ENCODE measurements at places on chromosomes 3 and 15.

GRCh38 chr3:7504886-7505775 lies 644.2 kb downstream of the GRM7 start:
- DNase-seq = no peak

DNA sequence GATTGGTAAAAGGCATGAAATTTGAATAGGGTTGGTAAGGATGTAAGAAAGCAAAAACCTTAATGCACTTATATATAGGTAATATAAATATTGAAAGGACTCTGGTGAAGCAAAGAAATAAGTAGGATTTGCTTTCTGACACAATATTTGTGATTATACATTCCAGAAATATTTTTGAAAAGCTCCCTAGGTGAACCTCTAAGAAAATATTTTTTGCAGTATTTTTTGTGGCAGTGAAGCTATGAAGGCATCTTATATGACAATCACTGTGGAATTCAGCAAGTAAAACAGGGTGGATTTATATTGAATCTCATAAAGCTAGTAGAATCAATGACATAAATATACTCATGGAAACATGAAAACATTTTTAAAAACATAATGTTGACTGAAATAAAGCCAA lies 119.6 kb upstream of the EPHA3 start:
- DNase-seq = no peak

DNA sequence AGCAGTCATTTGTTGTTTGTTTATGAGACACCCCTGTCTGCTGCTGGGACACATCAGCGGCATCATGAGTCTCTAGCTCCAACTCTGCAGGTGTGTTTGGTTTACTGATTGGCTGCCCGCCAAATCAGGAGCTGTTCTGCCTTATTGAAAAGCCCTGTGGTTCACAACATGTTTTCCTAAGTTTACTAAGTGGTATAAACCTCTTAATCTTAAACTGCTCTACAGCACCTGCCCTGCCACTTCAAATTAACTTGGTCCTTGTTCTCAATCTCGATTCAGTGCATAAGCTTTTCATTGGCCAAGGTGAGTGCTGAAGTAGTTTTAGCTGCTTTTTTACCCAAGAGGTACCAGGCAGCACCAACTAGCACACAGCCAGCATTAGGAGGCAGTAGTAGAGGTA lies 77.8 kb upstream of the WDR72 start:
- peak; percentile 45 for DNase-seq

DNA sequence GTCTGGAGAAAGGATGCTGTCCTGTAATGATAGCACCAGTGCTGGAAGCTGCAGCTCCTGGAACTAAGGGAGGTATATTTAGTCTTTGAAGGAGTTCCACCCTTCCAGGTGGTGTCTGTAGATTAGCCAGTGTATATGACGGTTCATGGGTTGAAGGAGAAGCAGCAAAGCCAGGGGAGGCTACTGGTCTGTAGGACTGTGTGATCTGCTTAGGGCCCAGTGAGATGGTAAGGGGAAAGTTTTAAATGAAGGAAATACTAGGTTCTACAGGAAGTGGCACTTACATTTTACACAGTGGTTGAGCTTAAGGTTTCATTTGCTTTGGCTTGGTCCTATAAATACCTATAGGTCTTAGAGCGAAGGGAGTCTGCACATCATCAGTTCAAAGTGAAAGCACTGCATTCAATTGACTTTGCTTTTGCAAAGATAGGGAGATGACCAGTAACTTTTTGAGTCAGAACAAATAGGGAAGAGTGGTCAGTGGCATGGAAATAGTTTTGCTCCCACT lies 5.6 kb downstream of the SLC25A38 start:
- peak; percentile 45 for DNase-seq

GRCh38 chr3:27590437-27591298 lies 106.5 kb upstream of the SLC4A7 start:
- DNase-seq = peak; percentile 77

GRCh38 chr15:23064156-23064555 lies 24.8 kb upstream of the TUBGCP5 start:
- no peak for DNase-seq

DNA sequence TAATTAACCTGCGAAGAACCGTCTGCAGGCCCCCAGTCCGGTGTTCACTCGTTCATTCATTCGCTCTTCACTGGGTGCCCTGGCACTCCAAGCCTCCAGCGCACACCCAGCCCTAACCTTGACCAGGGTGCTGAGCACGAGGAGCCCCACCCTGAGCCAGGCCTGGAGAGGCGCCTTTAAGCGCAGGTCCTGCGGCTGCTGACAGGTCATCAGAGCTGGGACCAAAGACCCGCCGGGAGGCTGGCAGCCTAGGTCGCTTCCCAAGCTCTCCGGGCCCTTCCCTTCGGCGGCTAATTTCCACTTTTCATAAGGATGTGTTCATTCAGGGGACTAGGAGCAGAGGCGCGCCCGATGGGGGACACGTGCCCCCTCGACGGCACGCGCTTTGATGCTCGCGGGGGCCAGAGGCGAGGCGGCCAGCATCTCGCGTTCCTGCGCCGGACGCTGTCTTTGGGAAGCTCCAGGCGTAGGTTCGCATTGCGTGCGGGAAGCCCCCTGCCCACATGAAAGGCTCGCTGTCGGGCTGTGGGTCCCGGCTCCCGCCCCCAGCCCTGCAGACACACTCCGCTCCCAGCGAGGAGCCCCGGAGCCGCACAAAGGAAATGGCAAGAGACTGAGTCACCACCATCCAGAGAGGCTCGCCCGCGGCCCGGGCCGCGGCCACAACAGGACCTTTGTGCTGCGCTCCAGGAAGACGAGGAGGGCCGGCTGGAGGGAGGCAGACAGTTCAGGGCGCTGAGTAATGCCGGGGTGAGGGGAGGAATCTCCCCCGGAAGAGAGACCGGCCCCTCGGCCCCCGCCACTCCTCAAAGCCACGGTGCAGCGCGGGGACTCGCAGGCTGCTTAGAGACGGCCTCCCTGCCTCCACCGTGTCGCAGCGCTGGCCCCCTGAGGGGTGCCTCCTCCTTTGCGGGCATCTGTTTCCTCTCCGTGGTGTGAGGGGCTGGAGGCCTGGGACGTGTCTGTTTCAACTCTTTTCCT lies 266.4 kb upstream of the HES1 start:
- peak; percentile 44 for DNase-seq

GRCh38 chr3:65343736-65344135 lies 655.9 kb upstream of the ADAMTS9 start:
- no peak for DNase-seq

DNA sequence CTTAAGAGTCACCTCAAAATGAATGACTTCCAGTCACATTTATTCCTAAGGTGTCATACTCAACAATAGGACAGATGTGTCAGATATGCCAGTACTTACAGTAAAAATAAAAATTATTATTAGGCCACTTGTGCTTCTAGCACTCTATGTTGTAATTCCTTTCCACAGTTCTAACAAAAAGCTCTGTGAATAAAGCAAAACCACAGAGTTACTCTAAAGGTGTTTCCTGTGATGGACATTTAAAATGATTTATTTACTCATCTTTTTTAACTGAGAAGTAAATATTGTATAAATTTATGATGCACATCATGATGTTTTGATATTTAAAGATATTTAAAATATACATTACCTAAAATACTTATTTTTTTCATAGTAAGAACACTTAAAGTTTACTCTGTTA lies 13.9 kb upstream of the GOLGA8B start:
- DNase-seq = no peak

DNA sequence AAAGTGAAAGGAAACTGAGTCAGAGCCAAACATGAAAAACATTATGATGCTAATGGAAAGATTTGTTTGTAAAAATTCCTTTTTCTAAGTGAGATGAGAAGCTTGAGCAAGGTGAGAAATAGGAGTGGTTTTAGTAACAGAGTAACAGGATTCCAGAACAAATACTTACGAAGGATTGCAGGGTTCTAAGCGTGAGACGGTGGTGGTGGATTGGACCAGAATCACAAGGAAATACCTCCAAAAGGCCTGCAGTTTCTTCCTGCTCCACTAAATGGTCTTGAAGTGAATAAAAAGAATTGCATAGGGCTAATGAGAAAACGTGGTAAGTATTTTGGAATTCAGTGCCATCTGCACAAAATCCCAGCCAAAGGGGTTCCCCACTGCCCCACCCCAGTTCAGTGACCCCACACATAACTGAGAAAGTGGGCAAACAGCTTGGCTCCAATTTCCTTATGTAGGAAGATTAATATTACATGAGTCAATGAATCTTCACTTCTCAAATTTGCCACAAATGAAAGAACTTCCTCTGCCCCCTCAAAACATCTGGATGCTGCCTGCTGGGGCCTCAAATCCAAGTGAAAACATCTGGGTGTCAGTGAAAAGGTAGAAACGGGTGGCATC lies 283.8 kb upstream of the NR2F2 start:
- DNase-seq = no peak

GRCh38 chr3:177552051-177552450 lies 354.8 kb upstream of the TBL1XR1 start:
- no peak for DNase-seq

DNA sequence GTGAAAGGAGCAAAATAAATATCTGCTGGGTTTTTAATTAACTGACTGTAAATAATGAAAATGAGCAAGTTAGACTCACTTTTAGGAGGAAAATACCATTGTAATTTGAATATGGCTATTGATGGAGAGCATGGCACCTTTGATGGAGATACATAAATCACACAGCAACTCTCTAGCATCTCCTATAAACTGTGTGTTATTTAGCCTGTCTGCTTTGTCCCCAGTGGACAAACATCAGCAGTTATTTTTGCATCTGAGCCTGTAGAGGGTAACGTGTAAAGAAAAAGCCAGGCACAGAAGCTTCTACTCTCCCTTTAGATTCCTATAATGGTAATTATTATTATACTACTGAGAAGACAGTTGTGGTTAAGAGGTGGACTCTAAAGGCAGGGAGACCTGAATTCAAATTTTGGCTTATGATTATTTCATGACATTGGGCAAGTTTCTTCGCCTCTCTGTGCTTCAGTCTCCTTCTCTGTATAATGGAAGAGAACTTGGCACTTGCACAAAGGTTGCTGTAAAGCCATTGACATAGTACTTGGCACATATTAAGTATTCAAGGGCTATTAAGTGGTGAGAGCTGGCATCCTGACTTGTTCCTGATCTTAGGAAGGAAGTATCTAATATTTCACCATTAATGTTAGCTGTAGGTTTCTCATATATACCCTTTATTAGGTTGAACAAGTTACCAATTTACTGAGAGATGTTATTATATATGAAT lies 289.5 kb upstream of the TRIM42 start:
- no peak for DNase-seq

DNA sequence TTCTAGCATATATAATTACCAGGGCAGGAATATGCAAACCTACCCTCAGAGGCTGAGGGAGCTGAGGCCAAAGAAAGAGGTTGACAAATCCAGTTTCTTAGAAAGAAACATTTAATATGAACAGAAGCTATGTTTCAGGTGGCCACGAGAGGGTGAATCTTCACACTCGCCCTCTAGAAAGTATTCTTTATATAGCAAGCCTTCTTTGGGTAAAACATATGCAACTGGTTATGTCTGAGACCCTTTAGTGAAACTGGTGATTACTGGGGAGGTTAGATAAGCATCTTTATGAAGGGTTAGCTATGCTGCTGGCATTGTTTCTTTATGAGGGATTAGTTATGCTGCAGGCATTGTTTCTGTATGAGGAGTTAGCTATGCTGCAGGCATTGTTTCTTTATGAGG lies 50.7 kb upstream of the GOLGA6L2 start:
- DNase-seq = no peak

GRCh38 chr15:35062738-35063099 lies 22.4 kb downstream of the NANOGP8 start:
- DNase-seq = no peak

GRCh38 chr3:27147215-27147614 lies 222.0 kb downstream of the NEK10 start:
- no peak for DNase-seq

DNA sequence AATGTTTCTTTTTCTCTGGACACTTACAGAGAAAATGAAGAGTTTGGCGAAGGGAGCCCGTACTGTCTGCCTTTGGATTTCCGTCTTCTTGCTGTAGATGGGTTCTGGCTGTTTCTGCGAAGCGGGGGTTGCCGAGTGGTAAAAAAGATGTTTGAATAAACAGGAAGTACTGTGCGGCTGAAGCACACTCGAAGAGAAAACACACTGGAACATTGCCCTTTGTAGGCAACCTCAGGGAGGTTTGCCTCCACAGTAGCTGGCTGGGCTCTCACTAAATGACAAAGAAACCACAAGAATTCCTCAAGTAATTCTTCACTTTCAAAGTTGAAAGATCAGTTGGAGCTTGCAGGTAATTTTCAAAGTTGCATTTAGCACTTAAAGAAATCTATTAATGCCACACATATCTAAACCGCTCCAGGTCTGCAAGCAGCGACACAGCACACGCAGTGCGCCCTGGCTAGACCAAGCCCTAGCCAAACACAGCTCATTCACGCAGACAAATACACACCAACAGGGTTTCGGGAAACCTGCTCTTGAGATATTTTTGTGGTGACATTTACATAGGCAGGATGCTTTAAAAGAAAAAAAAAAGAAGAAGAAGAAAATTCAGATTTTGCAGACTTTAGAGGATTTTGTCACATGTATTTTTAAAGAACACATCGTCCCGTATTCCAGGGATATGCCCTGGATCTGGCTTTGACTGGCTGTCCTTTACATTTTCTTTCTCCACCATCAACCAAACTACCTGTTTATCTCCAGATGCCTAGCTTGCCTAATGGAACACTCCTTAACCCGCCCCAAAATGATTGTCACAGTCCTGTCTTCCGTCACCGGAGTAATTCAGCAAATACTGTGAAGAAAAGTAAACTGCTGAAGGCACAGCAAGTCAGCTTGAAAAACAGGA lies 452.8 kb downstream of the FOXP1 start:
- DNase-seq = peak; percentile 85

- peak; percentile 44 for DNase-seq
These were observed 162.5 kb downstream of the TPRG1 start for GRCh38 chr3:189334064-189334920.

DNA sequence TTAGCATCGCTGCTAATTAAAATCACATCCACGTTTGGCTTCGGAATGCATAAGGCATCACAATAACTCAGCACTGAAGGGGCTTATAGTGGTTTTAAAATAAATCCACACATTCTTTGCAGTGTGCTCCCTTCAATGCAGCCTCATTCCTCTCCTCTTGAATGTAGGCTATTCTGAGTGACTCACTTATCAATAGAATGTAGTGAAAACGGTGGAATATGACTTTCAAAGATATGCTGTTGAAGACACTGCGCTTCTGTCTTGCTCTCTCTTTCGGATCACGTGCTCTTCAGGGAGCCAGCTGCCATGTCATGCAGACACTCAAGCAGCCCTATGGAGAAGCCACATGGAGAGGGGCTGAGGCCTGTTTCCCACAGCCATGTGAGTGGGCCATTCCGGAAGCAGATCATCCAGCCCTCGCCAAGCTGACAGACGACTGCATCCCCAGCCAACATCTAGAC lies 87.4 kb downstream of the CRYGS start:
- no peak for DNase-seq

DNA sequence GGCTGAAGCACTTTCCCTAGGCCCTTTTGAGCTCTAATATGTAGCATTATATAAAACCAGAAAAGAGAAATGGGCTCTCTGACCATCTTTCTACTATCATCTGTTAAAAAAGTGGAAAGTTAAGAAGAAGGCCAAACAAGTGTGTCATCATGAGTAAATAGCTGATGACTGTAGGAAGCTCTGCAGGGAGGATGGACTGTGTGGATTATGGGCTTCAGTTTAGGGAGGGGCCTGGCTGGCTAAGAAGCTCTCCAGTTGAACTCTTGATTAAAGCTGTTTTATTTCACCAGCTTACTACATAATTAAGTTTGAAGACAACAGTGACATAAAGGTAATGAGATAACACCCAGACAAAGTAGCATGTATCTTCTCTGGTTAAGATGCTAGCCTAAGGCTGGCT lies 30.6 kb downstream of the INTS14 start:
- DNase-seq = no peak
